SJCRH30 (cell line): ENCODE measurements at places on chromosomes 13 and 19. TPM values are rescaled to one million over a fixed set of nuclear protein-coding genes. Genes with fewer than 3 reads are reported as not detected.

PPFIA3 gene
- 20.8 and 27.1 TPM in 2 replicates for total RNA-seq

RNF113B gene
- not detected in 2 replicates for total RNA-seq

TEX26 gene
- total RNA-seq = not detected in 2 replicates

TSC22D1 gene
- total RNA-seq = 23.6 and 28.0 TPM in 2 replicates

DNA sequence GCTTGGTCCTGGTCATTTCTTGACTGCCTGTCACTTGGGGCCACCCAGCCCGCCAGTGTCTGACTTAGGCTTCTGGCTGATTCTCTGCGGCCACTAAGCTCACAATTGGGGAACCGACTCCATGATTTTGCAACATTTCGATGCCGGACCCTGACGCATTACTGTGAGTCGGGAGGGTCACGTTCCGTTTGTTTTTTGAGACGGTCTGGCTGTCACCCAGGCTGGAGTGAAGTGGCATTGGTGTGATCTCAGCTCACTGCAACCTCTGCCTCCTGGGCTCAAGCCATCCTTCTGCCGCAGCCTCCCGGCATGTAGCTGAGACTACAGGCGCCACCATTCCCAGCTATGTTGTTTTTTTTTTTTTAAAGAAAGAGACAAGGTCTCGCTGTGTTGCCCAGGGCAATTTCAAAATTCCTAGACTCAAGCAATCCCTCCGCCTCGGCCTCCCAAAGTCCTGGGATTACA, 3.2 kb upstream of the ADAT3 start:
- DNase-seq = no peak
- H3K4me3 ChIP-seq = no peak overlapping the region
- H3K4me1 ChIP-seq = peaks cover 4% of the 10 kb centered on the region

DNA sequence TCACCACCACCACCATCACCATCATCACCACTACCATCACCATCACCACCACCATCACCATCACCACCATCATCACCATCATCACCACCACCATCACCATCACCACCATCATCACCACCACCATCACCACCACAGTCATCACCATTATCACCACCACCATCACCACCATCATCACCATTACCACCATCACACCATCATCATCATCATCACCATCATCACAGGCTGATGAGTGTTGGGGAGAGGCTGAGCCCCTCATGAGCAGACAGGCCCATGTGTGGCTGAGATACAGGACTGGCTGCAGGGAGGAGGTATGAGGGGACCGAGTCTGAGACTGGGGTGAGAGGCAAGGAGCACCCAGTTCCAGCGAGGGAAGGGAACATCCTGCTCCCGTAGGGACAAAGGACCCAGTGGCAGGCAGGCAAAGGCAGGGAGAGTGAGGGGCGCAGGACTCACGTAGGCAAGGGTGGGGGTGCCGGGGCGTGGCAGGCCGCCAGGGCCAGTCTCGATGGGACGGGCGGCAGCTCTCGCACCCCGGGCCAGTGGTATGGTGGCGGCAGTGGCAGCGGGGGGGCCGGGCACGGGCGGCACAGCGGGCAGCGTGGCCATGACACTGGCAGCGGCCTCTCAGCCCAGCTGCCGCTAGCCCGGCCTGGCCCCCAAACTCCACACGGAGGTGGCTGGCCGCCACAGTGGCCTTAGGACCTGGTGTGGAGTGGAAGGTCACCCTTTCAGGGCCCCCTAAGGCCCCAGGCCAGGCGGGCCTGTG, 2.7 kb downstream of the NTN5 start:
- peak overlapping the region; percentile 69; the same call in 1 of the 2 replicates for H3K27ac ChIP-seq
- peaks cover 22% of the 10 kb centered on the region for H3K36me3 ChIP-seq
- DNase-seq = no peak
- H3K4me1 ChIP-seq = peaks cover 11% of the 10 kb centered on the region
- no peak overlapping the region for H3K4me3 ChIP-seq

GRCh38 chr13:33015791-33016323, 366 bp upstream of the KL start:
- no peak for DNase-seq
- H3K27me3 ChIP-seq = no peaks in the 10 kb centered on the region
- H3K4me1 ChIP-seq = peaks cover 10% of the 10 kb centered on the region
- no peak overlapping the region for H3K4me3 ChIP-seq
- no peak overlapping the region for H3K27ac ChIP-seq

- H3K27ac ChIP-seq = no peak overlapping the region
- H3K4me3 ChIP-seq = no peak overlapping the region
- peak; percentile 25 for DNase-seq
- no peaks in the 10 kb centered on the region for H3K36me3 ChIP-seq
- H3K27me3 ChIP-seq = no peaks in the 10 kb centered on the region; the same call in 1 of the 2 replicates
Measured at GRCh38 chr13:107650081-107650701, 565.1 kb downstream of the LIG4 start.

DNA sequence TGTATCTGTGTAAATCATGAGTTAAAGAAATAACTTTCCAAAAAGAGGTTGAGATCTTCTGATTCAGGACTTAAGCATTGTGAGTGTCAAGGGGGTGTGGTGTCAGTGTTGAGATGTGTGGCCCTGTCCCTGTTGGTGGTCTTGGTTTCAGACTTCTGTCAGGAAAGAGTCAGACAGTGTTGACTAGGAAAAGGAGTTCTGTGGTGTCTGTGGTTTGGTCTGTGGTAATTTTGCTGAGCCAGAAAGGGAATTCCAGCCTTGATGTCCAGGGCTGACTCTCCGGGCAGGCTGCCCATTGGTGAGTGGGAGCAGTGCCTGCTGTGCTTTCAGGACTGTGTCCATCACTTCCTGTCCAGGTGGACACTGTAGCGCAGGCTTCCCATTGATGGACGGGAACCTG, 39.8 kb upstream of the IGFL4 start:
- no peak overlapping the region for H3K27ac ChIP-seq
- H3K36me3 ChIP-seq = no peaks in the 10 kb centered on the region
- H3K27me3 ChIP-seq = peaks cover 6% of the 10 kb centered on the region
- peak; percentile 83 for DNase-seq
- peaks cover 10% of the 10 kb centered on the region for H3K4me1 ChIP-seq

- H3K36me3 ChIP-seq = no peaks in the 10 kb centered on the region
- no peak for DNase-seq
Measured at GRCh38 chr13:20331419-20331818, 99.3 kb upstream of the GJB6 start.

GRCh38 chr19:54138489-54139256, 1.1 kb downstream of the CNOT3 start:
- peak overlapping the region; percentile 95; the same call in 1 of the 2 replicates for H3K27ac ChIP-seq
- DNase-seq = no peak
- H3K36me3 ChIP-seq = peaks cover 21% of the 10 kb centered on the region
- no peaks in the 10 kb centered on the region for H3K27me3 ChIP-seq

DNA sequence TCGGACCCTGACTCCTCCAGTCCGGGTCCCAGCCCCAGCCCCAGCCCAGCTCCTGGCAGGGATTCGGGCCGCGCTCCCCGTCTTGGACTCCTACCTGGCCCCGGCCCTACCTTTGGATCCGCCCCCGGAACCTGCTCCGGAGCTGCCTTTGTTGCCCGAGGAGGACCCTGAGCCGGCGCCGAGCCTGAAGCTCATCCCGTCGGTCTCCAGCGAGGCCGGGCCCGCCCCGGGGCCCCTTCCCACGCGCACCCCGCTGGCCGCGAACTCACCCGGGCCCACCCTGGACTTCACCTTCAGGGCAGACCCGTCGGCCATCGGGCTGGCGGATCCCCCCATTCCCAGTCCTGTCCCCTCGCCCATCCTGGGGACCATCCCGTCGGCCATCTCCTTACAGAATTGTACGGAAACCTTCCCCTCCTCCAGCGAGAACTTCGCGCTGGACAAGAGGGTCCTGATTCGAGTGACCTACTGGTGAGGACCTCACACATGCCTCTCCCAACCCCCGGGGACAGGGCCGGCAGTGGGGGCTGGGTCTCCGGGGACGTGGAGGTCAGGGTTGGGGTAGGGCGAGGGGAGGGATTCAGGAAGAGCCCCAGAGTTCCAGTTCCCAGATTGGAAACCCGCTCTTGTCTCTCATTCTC, 732 bp downstream of the SELENOV start:
- no peaks in the 10 kb centered on the region for H3K36me3 ChIP-seq
- H3K27me3 ChIP-seq = peaks cover 25% of the 10 kb centered on the region
- H3K4me3 ChIP-seq = peak overlapping the region; percentile 55
- DNase-seq = no peak
- peaks cover 5% of the 10 kb centered on the region; the same call in 1 of the 2 replicates for H3K4me1 ChIP-seq

- no peak overlapping the region for H3K4me3 ChIP-seq
- no peak for DNase-seq
- no peaks in the 10 kb centered on the region for H3K36me3 ChIP-seq
- no peaks in the 10 kb centered on the region for H3K4me1 ChIP-seq
Measured at GRCh38 chr13:98103942-98104880, 38.7 kb upstream of the FARP1 start.

GRCh38 chr19:55454787-55455243, 6.6 kb downstream of the ISOC2 start:
- no peak overlapping the region for H3K4me3 ChIP-seq
- DNase-seq = peak; percentile 54
- H3K27ac ChIP-seq = no peak overlapping the region
- no peaks in the 10 kb centered on the region; the same call in 1 of the 2 replicates for H3K36me3 ChIP-seq
- no peaks in the 10 kb centered on the region for H3K27me3 ChIP-seq

DNA sequence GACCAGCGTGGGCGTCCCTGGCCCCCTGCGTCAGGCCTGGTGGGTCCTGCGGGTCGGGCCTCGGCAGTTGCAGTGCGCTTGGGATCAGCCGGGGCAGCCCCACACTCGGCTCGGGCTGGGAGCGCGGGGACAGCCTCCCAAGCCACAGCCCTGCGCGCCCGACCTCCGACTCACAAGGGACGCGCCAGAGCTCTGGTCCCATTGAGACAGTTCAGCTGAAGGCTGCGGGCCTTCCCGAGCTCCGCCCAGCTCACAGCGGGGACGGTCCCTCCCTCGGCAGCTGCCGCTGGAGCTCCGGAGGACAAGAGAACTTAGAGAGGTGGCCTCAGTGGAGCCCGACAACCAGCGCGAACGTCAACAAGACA, 45.7 kb upstream of the ZNF730 start:
- DNase-seq = no peak
- H3K4me1 ChIP-seq = no peaks in the 10 kb centered on the region
- no peak overlapping the region for H3K27ac ChIP-seq
- no peak overlapping the region for H3K4me3 ChIP-seq

DNA sequence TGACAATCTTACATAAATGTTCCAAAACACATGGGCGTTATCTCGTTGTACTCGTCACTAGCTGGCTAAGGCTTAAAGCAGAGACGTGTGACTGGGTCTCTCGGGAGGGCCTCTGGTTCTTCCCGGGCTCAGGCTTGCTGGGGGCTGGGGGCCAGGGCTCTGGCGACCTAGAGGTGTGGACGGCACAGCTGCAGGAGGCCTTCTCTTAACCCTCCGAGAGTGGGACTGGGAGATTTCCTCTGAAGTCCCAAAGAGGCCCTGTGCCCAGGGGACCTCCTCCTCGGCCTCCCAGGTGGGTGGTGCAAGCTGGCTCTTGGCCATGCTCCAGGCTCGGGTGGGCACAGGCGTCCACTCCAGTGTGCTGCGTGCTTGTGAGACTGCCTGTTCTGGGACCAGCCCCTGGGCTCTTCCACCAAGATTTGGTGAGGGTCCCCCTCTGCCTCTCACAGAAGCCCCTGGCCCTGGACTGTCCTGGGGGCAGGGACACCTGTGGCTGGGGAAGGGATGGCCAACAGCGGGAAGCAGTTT, 2.2 kb downstream of the CAPS start:
- no peak overlapping the region for H3K4me3 ChIP-seq
- no peak for DNase-seq
- H3K4me1 ChIP-seq = no peaks in the 10 kb centered on the region; the same call in 1 of the 2 replicates
- no peaks in the 10 kb centered on the region for H3K27me3 ChIP-seq

- no peak overlapping the region for H3K27ac ChIP-seq
- DNase-seq = no peak
- peaks cover 5% of the 10 kb centered on the region for H3K4me1 ChIP-seq
- no peak overlapping the region for H3K4me3 ChIP-seq
- H3K27me3 ChIP-seq = no peaks in the 10 kb centered on the region
- H3K36me3 ChIP-seq = no peaks in the 10 kb centered on the region
Measured at GRCh38 chr13:43046259-43046658, 22.9 kb downstream of the DNAJC15 start.

DNA sequence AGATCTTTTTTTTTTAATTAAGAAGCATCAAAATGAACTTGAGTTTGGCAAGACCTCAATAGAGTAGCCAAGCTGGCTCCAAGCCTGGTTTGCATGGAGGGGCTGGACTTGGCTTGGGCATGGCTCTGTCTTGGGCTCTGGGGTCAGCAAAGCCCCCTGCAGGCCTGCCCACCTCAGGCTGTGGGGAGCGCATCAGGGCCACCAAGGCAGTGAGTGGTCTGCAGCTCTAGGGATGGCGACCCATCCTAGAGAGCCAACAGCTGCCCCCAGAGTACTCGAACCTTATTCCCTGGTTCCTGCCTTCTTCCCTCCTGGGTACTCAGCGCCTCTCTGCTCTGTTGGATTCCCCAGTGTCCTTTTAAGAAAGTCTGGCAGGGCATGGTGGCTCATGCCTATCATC, 5.4 kb upstream of the CHST8 start:
- no peaks in the 10 kb centered on the region for H3K36me3 ChIP-seq
- H3K27me3 ChIP-seq = peaks cover 15% of the 10 kb centered on the region
- DNase-seq = no peak

DNA sequence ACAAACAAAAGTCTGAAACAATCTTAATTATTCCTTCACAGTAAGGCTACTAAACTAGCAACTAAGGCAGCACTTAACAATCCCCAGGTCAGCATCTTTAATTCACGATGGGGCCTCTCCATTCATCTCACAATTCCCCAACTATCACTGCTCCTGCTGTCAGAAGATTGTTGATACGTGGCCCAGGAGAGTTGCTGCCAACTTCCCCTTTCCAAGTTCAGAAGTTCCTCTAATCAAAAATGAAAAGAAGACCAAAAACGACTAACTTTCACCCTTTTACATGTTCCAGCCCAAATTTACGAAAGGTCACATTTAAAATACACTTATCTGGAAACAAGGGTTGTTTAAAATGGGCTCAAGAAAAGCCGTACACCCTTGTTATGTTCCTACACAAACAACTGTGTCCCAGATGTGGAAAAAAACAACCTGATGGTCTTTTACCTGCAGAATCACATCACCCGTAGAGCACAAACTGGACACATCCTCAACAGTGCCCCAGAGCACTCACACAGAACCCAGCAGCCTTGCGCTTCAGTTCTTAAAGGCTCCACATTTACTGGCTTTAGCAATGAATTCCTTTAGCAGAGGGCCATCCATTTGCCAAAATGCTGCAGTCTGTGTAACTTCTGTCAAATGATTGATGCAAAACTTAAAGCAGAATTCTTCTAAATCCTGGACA, 38.0 kb downstream of the PHF11 start:
- H3K4me3 ChIP-seq = no peak overlapping the region
- H3K27ac ChIP-seq = no peak overlapping the region
- DNase-seq = no peak
- H3K27me3 ChIP-seq = no peaks in the 10 kb centered on the region
- no peaks in the 10 kb centered on the region for H3K4me1 ChIP-seq

- H3K27me3 ChIP-seq = no peaks in the 10 kb centered on the region
- no peak for DNase-seq
- no peaks in the 10 kb centered on the region for H3K36me3 ChIP-seq
- no peak overlapping the region for H3K4me3 ChIP-seq
Measured at GRCh38 chr19:5173993-5174392, 166.6 kb downstream of the PTPRS start.

GRCh38 chr19:35727053-35727955, 9.5 kb downstream of the KMT2B start:
- no peak overlapping the region for H3K27ac ChIP-seq
- H3K4me3 ChIP-seq = no peak overlapping the region
- DNase-seq = no peak
- no peaks in the 10 kb centered on the region for H3K4me1 ChIP-seq
- H3K36me3 ChIP-seq = peaks cover 93% of the 10 kb centered on the region

GRCh38 chr19:29690842-29691241, 24.2 kb downstream of the C19orf12 start:
- no peak overlapping the region for H3K4me3 ChIP-seq
- DNase-seq = peak; percentile 51
- no peaks in the 10 kb centered on the region for H3K36me3 ChIP-seq
- H3K27me3 ChIP-seq = no peaks in the 10 kb centered on the region
